Stomach (tissue), 19 donors: ENCODE measurements at places on chromosomes 11 and 22. TPM values are rescaled to one million over a fixed set of nuclear protein-coding genes. Genes with fewer than 3 reads are reported as not detected.

The CCDC81 gene
- not detected for total RNA-seq

DNA sequence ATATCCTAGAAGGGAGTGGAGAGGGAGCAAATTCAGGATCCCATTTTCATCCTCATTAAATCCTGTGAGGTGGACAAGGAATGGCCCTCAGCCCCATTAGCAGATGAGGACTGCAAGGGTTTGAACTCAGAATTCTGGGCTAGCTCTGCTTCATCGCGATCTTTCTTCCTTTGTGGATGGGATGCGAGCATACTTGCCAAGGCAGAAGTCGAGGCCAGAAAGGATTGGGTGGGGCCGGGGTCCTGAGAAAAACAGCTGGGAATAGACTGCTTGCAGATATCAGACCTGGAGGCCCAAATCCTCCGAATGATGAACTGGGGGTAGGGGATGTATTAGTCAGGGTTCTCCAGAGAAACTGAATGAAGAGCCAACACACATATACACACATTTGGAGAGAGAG lies 179.0 kb downstream of the CHST1 start:
- H3K36me3 ChIP-seq: no peaks in the 10 kb centered on the region
- DNase-seq: no peak
- H3K27me3 ChIP-seq: peaks cover 68% of the 10 kb centered on the region
- no peak overlapping the region for H3K27ac ChIP-seq
- no peaks in the 10 kb centered on the region for H3K4me1 ChIP-seq
- H3K4me3 ChIP-seq: no peak overlapping the region

DNA sequence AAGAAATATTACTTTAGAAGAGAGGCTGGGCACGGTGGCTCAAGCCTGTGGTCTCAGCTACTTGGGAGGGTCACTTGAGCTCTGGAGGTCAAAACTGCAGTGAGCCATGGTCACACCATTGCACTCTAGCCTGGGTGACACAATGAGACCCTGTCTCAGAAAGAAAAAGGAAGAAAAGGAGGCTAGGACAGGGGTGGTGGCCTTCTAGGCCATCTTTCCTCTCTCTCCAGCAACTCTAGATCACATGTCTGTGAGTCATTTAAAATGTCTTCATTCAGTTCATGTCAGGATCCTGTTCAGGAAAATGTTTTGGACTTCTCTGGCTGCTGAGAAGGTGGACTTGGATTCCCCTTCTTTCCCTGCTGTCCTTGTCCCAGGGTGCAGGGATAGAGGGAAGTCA lies 53.3 kb downstream of the PPFIA1 start:
- H3K4me1 ChIP-seq: peaks cover 5% of the 10 kb centered on the region
- H3K36me3 ChIP-seq: peaks cover 84% of the 10 kb centered on the region
- no peaks in the 10 kb centered on the region for H3K27me3 ChIP-seq
- peak overlapping the region; percentile 20 for H3K27ac ChIP-seq
- no peak for DNase-seq

The PRR5 gene
- total RNA-seq: 8.3 TPM

The TMEM121B gene
- 0.37 TPM for total RNA-seq

The EWSR1 gene
- total RNA-seq: 185 TPM

The FGF4 gene
- not detected for total RNA-seq

The ART5 gene
- total RNA-seq: not detected

The CASP1 gene
- 9.9 TPM for total RNA-seq

The NXPE1 gene
- 176 TPM for total RNA-seq

The MUC15 gene
- total RNA-seq: not detected

GRCh38 chr22:28229566-28230485 lies 310.8 kb upstream of the PITPNB start:
- H3K4me3 ChIP-seq: no peak overlapping the region
- H3K36me3 ChIP-seq: no peaks in the 10 kb centered on the region
- H3K4me1 ChIP-seq: no peaks in the 10 kb centered on the region
- no peaks in the 10 kb centered on the region for H3K27me3 ChIP-seq
- no peak overlapping the region for H3K27ac ChIP-seq

The CKAP5 gene
- total RNA-seq: 327 TPM

GRCh38 chr11:68049509-68050370 lies 10.9 kb downstream of the TCIRG1 start:
- DNase-seq: no peak
- no peak overlapping the region for H3K4me3 ChIP-seq
- peaks cover 93% of the 10 kb centered on the region for H3K36me3 ChIP-seq
- peaks cover 10% of the 10 kb centered on the region for H3K4me1 ChIP-seq
- no peaks in the 10 kb centered on the region for H3K27me3 ChIP-seq

GRCh38 chr11:824942-825341 lies 2.8 kb upstream of the CRACR2B start:
- H3K36me3 ChIP-seq: peaks cover 43% of the 10 kb centered on the region
- DNase-seq: no peak
- H3K4me3 ChIP-seq: no peak overlapping the region
- H3K27ac ChIP-seq: peak overlapping the region; percentile 96
- peaks cover 92% of the 10 kb centered on the region for H3K4me1 ChIP-seq
- peaks cover 62% of the 10 kb centered on the region for H3K27me3 ChIP-seq

The WNT11 gene
- total RNA-seq: not detected

- no peaks in the 10 kb centered on the region for H3K36me3 ChIP-seq
- H3K27me3 ChIP-seq: no peaks in the 10 kb centered on the region
- no peak for DNase-seq
- no peak overlapping the region for H3K4me3 ChIP-seq
Observed at GRCh38 chr11:95082576-95083001, 7.1 kb upstream of the ENDOD1 start.

GRCh38 chr11:77559686-77560401 lies 29.9 kb upstream of the AQP11 start:
- no peak for DNase-seq
- no peaks in the 10 kb centered on the region for H3K27me3 ChIP-seq
- no peak overlapping the region for H3K4me3 ChIP-seq
- H3K36me3 ChIP-seq: no peaks in the 10 kb centered on the region
- no peaks in the 10 kb centered on the region for H3K4me1 ChIP-seq

GRCh38 chr11:62144641-62145255 lies 20.9 kb downstream of the INCENP start:
- no peak for DNase-seq
- H3K4me1 ChIP-seq: no peaks in the 10 kb centered on the region
- H3K27ac ChIP-seq: no peak overlapping the region
- H3K27me3 ChIP-seq: no peaks in the 10 kb centered on the region

DNA sequence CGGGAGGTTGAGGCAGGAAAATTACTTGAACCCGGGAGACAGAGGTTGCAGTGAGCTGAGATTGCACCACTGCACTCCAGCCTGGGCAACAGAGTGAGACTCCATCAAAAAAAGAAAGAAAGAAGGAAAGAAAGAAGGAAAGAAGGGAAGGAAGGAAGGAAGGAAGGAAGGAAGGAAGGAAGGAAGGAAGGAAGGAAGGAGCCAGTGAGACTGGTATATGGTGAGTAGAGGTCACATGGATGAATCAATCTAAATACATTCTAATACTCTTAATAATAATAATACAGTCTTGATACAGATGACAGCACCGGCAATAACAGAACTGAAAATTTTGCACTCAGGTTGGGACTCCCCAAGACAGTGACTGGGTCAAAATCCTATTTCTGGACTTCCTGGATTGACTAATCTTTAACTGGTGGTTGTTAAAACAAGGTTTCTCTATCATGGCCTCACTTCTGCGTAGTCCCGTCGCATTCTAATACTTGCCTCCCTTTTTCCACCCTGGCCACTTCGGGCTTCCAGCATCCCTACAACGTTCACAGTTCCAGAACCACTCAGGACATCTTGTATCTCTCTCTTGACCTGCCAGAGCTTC lies 53.5 kb upstream of the EIF3M start:
- H3K27ac ChIP-seq: no peak overlapping the region
- H3K4me3 ChIP-seq: no peak overlapping the region
- no peak for DNase-seq
- no peaks in the 10 kb centered on the region for H3K4me1 ChIP-seq
- no peaks in the 10 kb centered on the region for H3K27me3 ChIP-seq
